ENCODE measurements at places on chromosomes 7 and 10.

GRCh38 chr7:55121249-55121648 lies 102.4 kb downstream of the EGFR start:
- DNase-seq = no peak

DNA sequence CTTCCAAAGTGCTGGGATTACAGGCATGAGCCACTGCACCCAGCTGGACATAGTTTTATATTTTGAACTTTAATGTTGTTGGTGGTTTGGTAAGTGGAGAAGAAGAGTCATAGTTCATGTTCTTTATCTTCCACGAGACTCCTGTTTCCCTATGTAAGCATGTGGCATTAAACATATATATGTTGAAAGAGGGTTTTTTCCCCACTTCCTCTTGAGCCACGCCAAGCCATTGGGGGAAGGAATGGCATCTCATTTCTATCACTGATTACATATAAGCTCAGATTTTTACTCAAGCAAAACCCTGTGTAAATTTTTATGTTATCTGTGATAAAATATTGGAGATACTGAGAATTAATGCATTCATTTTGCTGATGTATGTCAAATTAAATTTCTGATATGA lies 300.4 kb downstream of the PHF14 start:
- DNase-seq = no peak

DNA sequence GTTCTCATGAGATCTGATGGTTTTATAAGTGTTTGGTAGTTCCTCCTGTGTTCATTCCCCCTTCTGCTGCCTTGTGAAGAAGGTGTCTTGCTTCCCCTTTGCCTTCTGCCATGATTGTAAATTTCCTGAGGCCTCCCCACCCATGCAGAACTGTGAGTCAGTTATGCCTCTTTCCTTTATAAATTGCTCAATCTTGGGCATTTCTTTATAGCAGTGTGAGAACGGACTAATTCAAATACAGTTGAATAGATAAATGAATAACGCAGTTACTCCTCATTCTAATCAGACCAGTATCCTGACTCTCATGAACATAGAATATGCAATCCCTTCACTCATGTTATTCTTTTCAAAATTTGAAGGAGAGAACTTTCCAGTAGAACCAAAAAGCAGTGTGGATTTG lies 375.0 kb upstream of the FZD8 start:
- DNase-seq = no peak

GRCh38 chr7:1943933-1944618 lies 274.0 kb downstream of the ELFN1 start:
- DNase-seq = no peak

GRCh38 chr7:70356085-70356786 lies 758.0 kb downstream of the AUTS2 start:
- no peak for DNase-seq

- no peak for DNase-seq
These were observed 6.3 kb downstream of the GPAM start for GRCh38 chr10:112177247-112177646.

DNA sequence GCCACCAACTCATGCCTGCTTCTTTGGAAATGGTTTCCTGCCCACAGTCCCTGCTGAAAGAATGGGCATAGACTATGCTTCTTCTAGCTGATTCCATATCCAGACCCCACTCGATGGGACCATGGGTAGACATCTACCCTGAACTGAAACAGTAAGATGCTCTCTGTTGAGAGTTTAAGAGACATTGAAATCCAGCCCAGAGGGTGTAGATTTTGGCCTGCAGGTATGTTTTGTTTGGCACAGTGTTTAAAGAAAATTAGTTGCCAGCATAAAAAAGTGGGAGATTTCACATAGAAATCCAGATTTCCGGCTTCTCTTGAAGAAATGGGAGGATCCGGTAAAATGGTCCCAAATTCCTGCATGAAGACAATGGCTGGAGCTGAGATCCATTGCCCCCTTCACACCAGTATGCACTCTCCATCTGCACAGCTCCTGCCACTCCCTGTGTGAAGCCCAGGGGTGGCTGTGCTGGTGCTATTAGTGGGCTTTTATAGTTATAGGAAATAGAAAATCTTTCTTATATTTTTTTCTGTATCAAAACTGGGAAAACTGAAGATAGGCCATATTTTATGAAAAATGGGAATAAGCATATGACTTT lies 218.1 kb downstream of the PTEN start:
- DNase-seq = no peak

GRCh38 chr7:123154231-123154860 lies 45.4 kb downstream of the SLC13A1 start:
- peak; percentile 44 for DNase-seq

- DNase-seq = no peak
These were observed 774 bp downstream of the PON2 start for GRCh38 chr7:95433952-95434556.

GRCh38 chr10:101111547-101111946 lies 19.6 kb upstream of the TLX1 start:
- DNase-seq = no peak

- DNase-seq = no peak
These were observed 77.5 kb upstream of the CACUL1 start for GRCh38 chr10:118832241-118832651.

DNA sequence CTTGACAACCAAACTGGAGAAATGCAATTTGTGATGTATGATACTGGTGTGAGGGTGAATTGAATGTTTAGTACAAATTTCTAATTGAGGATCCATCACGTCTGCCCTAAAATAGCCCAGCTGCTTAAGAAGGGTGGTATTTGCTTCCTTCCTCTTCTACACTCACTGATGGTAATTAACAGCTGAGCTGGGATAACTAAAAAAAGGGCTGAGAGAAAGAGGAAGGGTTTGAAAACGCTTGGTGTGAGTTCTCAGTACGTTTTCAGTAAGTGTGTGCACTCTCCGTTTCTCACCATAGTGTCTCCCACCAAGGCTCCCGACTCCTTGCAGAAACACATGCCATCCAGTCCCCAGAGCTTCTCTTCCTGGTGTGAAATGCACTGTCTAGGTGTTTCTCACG lies 54.3 kb downstream of the MAP3K8 start:
- DNase-seq = no peak

DNA sequence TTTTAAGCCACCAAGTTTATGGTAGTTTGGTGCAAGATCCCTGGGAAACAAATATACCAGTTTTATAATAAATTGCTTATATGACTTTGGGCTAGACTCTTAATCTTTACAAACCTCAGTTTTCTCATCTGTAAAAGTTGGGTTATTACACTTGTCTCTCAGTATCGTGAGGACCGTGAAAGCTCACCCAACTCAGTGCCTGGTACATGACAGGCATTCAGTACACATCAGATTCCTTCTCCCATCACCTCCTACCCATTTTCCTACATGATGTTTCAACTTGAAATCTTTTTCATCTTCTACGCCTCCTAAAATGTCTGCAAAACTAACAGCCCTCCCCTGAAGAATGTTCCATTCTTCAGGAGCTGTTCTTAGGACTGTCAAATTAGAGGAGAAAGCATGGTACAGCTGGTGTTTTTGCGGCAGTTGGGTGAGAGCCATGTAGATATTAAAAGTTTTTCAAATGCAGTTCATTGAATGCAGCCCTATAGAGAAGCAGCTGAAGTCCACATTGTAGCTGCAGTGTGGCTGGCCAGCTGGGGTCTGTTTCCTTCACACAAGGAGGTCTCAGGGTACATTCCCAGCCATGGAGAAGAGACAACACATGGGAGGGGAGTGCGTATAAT lies 812.8 kb downstream of the LRMDA start:
- no peak for DNase-seq
